ENCODE measurements at places on chromosomes 3 and 15.

DNA sequence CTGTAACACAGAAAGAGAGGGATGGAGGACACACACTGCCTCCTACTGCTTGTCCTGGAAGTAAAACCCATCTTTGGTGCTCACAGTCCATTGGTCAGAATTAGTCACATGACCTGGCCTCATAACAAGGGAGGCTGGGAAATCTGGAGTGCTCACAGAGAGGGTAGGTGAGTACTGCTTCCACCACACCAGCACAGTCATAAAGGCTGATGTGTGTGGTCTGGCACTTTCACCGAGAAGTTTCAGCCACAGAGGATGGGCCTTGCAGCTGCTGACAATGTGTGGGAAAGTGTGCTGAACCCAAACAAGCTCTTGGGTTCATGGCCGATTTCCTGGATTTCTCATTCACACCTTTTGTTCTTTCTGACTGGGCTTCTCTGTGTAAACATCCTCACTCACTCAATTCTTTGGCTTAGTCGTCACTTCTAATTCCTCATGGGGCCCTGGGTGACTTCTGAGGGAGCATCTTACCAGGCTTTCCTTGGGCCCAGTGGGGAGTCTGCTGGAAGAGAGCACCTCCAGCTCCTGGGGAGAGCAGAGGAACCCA lies 100.7 kb downstream of the ASB7 start:
- no peak for DNase-seq

DNA sequence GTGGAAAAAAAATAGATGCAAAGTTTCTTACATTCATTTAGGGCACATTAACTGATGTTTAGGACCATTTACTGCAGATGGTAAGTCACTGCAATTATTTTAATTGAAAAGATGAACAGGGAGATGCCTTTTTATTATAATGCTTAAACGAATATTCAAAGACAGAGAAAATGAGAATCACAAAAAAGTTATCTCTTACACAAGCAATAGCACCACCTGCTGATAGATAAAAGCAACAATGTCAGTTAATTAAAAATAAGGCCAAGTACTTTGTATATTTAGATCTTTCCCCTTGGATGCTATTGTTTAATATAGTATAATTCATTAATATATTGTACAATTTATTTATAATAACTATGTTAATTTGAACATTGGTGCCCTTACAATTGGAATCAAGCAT lies 55.9 kb downstream of the IFT80 start:
- DNase-seq, result peak; percentile 9

DNA sequence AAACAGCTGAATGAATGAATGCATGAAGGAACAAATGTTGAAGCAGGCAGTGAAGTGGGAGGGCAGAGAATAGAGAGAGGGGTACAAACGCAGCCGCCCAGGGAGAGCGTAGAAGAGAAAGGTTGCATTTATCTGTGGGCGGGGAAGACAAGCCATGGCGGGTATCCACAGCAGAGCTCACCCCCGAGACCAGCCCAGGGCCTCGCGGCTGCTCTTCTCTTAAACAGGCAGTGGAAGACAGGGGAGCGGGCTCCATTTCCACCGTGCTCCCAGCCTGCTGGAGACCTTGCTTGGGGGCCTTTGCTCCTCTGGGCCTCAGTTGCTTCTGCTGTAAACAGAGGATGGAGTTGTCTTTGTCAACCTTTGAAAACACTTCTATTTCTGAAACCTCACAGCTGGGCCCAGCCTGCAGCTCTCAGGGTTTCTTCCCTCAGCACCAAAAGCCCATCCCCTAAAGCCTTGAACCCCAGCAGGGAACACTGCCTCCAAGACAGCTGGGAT lies 259.5 kb downstream of the UACA start:
- DNase-seq, result no peak

- DNase-seq, result no peak
Observed at GRCh38 chr3:6743067-6743720, 117.7 kb upstream of the GRM7 start.

DNA sequence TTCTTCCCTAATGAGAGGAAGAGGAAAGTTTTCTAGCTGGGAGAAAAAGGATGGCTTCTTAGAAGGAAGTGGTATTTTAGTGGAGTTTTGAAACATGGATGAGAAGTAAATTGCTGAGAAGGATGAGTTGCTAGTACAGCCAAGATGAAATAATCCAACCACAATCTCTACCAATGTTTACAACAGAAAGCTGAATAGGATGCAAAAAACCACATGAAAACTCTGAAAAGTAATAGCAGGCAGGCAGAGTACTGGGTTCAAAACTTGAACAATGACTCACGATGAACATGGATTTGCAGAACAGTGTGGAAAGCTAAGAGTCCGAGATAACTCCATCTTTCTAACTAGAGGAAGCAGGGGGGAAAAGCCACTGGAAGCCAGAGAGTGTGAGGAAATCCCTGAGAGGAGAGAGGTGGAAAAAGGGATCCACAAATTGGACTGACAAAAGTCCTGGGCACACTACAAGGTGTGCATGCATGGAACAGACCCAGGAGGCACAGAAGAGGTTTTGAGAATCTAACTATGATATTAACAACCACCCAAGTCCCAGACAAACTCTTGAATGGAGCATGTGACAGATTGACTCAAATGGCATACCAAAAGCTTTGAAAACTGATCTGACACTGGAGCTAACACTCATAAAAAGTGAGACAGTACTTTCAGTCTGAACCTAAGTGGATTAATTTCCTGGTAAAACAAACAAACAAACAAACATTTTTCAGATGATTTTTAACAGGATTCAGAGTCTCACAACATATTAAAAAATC lies 76.7 kb downstream of the ST6GAL1 start:
- no peak for DNase-seq

All from umbilical cord (tissue), 2 donors.